ENCODE measurements at places on chromosomes 12 and 14.
A peak's percentile ranks its signal among the peaks of the same experiment; 100 is the strongest.

- DNase-seq: no peak
Observed at GRCh38 chr12:12048714-12049113, 22.0 kb upstream of the BCL2L14 start.

- DNase-seq: peak; percentile 6
Observed at GRCh38 chr12:132143336-132144071, 615 bp downstream of the DDX51 start.

DNA sequence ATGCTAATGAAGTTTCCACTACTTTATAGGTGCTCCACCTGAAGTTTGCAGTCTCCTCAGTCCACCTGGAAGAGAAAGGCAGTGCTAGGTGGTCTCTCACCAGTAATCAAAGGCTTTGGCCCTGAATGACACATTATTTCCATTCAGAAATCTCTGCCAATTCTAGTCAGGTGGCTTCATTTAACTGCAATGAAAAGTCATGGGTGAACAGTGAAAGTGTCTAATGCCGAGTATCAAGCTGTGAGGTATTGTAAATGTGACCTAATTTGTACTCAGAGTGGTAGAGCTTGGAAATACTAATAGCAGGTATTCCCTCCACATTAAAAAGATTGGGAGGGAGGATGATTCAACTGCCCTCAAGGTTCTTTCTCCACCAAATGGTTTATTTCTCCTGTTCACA lies 220.9 kb upstream of the LRFN5 start:
- DNase-seq: no peak

DNA sequence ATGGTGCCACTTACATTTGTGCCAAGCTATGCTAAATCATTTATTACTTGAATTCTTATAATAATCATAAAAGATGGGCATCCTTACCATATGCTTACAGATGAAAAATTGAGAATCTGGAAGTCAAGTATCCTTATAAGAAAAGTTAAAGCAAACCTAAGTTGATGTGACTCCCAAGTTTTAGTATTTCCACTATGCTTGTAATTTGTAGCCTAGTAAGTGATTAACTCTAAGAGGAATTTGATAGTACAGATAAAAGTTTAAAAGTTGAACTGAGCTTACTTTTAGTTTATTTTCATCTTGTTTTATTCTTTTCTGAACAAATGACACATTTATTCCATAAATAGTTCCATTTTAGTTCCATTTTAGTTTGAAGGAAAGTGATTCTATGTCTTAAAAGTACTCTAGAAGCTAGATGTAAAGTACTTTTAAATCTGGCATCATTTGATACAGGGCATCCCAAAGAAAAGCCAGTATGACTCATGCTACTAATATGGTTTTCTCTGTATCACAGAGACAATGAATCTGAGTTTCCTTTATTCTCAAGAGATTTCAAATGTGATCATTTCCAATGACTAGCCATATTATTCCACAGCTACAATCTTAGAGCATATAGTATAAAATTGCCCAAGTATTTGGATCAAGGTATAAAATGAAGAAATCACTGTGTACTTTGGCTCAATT lies 596.0 kb downstream of the SLC16A7 start:
- no peak for DNase-seq

DNA sequence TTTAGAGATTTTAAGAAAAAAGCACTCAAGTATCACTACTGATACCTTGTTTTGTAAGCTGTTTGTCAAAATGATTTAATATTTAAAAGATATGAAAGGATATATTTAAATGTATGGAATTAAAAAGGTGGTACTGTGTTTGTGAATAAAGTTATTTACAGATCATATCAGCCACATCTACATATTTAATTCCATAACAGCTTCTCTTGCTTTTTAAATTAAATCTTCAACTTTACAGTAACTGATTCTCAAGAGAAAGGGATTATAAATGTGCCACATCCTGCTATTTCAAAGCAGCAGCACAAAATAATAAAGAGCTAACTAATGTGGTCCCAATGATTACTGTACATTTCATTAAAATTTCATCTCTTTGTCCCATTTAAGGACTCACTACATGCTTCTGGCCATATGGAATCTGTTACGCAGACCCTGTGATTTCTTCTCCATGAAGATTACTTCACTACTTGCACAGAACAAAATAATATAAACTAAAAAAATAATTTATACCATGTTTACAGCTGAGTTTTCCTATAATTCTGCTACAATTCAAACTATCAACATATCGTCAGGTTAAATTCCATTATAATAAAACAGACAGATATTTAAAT lies 117.8 kb downstream of the MED13L start:
- no peak for DNase-seq

- DNase-seq: no peak
Observed at GRCh38 chr12:11969437-11970154, 101.1 kb upstream of the BCL2L14 start.

DNA sequence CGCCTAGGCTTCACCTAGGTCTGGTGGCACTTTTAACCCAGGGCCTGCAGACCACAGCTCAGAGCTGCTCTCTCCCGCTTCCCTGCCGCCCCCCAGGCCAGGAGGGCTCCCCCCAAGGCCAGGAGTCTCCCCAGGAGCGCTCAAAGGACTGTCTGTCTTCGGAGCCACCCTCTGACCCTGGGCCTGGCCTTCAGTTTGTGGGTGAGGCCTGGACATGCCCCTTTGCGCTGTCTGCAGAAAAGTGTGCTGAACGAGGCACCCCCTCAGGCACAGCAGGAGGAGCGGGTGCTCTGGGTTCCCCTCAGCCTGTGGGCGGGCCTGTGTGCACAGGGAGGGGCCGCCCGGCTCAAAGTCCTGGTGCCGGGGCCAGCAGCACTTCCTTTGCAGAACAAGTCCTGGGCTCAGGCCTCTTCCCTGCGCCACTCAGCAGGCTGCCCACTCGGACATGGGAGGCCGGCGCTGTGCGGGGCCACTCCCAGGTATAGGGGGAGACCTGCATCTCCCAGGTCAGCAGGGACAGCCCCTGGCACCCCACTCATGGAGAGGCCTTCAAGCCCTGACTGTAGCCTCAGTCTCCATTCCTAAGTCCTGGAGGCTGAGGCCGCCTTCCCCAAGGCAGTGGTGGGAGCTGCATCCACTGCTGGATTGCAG lies 14.3 kb downstream of the DEGS2 start:
- DNase-seq: no peak

DNA sequence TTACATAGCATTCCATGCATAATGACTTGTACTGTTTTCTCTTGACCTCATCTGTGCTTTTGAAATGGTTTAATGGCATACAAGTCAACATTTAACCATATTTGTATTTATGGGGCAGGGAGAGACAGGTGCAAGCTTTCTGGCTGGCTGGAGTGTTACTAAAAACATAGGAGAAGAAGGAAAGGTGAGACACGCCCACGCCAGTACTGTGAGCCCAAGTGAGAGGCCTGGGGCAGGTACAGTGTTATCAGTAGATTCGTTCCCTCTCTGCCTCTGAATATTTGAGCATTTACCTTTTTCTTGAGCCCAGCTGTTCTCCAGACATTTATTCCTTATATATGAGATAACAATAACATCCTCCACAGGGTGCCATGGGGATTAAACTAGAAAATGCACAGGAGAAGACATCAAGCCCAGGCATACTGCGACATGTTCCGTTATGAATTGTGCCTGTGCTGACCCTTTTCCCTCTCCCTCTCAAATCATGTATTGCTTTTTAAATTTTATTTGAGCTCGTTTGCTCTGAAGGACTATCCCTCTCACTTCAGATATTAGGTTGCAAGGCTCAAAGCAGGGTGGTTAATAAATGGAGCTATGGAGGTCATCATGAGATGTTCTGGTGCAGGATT lies 34.6 kb upstream of the TUBA1C start:
- no peak for DNase-seq

- no peak for DNase-seq
Observed at GRCh38 chr14:93462479-93462878, 31.7 kb downstream of the UNC79 start.

DNA sequence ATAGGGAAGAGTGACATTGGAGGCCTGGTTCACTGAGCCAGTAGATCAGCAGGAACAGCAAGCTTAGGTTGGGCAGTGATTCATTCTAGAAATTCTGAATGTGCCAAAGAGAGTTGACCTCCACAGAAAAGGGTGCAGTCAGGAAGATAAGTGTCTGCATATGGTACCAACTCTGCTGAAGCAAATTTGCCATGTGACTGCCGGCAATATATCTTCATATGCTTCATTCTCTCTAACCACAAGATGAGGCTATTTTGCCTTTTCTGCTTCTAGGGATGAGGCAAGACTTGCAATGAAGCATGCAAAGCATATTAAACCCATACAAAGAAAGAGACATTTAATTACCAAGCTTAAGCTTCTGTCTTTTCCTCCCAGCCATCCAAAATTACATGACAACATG lies 13.6 kb downstream of the CCDC198 start:
- no peak for DNase-seq

- no peak for DNase-seq
Observed at GRCh38 chr14:72608391-72609204, 285.3 kb downstream of the DPF3 start.

DNA sequence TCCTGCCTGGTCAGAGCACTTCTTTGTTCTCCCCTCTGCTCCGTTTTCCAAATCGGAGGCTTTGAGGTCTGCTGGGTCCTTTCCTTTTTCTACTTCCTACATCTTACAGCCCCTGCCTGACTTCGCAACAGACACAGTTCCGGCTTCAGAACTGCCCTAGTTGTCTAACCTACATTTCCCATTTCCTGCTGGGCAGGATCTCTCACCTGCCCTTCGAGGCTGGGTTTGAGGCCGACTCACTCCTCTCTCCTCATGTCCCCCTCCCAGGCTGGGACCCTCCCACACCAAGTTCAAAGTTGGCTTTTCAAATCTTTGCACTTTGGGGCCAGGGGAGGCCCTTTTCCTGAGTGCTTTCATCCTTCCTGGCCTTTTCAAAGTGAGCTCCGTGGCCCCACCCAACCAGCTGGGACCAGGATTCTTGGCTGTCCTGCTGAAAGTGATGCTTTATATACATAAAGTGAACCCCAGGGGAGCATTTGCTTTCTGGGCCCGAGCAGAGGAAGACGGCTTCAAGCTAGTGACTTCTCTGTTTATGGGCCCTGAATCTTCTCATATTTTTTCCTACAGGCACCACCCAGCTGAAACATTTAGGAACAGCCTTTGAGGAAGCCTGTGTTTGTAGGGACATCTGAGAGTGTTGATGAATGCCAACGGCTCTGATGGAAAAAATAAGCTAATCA lies 281.0 kb upstream of the CRY1 start:
- no peak for DNase-seq

DNA sequence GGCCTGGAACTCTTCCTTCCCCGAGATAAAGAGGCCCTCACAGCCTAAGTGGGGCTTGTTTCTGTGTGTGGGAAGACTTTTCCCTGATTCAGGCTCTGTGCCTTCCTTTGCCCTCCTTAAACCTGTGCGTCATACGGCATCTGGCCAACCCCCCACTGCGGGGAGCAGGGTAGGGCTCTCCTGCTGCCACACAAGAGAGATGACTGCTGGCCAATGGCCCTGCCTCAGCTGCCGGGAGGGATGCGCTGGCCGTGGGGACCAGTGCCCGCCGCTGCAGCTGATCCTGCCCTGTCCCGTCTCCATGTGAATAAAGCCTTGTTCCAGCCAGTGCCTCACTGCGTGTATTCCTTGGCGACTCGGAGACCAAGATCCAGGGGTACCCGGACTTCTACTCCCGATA lies 42.5 kb upstream of the BEGAIN start:
- no peak for DNase-seq

- DNase-seq: no peak
Observed at GRCh38 chr14:90276646-90277367, 20.5 kb downstream of the PSMC1 start.

DNA sequence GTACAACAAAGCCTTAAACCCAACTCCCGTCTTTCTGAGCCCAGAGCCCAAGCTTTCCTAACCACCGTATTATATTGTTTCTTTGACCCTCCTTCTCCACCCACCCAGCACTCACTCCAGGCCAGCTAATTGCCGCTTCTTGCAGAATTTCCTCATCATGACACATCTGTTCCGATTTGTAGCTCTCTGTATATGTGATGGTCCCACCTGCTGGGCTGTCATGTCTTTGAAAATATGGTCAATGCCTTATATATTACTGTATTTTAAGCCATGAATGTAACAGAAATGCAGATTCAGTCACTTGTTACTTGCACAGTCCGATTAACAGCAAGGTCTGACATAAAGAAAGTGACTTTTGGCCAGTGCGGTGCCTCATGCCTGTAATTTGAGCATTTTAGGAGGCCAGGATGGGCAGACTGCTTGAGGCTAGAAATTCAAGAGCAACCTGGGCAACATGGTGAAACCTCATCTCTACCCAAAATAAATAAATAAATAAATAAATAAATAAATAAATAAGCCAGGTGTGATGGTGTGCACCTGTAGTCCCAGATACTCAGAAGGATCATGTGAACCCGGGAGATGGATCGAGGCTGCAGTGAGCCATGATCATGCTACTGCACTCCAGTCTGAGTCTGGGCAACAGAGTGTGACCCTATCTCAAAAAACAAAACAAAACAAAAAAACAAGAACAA lies 359.8 kb downstream of the ATP23 start:
- DNase-seq: no peak

Measured in stimulated activated CD8-positive, alpha-beta memory T cell treated with anti-CD3 and anti-CD28 coated beads, Interleukin-12 subunit alpha, Interleukin-12 subunit beta, amount 100 ng/mL, for 1 hour (primary cell).